LHCN-M2 (cell line): ENCODE measurements at places on chromosomes 2 and 18. TPM values are rescaled to one million over a fixed set of nuclear protein-coding genes. Genes with fewer than 3 reads are reported as not detected.
A peak's percentile ranks its signal among the peaks of the same experiment; 100 is the strongest.

DNA sequence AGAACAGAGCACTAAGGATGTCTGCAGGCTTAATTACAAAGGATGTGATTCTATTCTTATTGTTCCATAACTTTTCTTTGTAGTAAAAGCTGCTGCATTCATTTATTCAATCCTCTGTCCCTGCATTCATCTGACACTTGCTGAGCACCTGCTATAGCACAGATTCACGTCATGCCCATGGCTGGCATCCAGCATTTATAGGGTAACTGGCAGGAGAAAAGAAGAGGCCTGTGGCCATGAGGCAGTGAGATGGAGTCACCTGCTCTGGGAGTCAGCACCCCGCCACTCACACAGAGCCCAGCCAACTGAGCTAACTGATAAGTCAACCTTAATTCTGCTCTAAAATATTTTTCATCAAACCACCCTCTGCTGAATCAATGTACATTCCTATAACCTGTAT lies 18.3 kb upstream of the CDC42EP3 start:
- no peak for DNase-seq

GRCh38 chr2:75577280-75577679 lies 16.5 kb upstream of the EVA1A start:
- DNase-seq = no peak

GRCh38 chr2:170821531-170822289 lies 5.0 kb downstream of the GAD1 start:
- DNase-seq = no peak

Gene CIB4
- not detected in 2 replicates for total RNA-seq

Gene CNTNAP5
- total RNA-seq = not detected in 2 replicates

Gene GNAL
- total RNA-seq = 0.17 and 0.58 TPM in 2 replicates

Gene SLC5A7
- not detected in 2 replicates for total RNA-seq

- DNase-seq = no peak
Measured at GRCh38 chr2:222798528-222798927, 62.3 kb upstream of the ACSL3 start.

- peak; percentile 78 for DNase-seq
Measured at GRCh38 chr18:60044290-60045006, 144.7 kb downstream of the PMAIP1 start.

Gene RNF144A
- total RNA-seq = 0.06 TPM in 2 replicates

GRCh38 chr2:218398437-218399390 lies 954 bp upstream of the CTDSP1 start:
- peak; percentile 37 for DNase-seq

GRCh38 chr2:163703386-163703785 lies 32.4 kb downstream of the FIGN start:
- DNase-seq = no peak

- DNase-seq = no peak
Measured at GRCh38 chr18:26909599-26910290, 44.2 kb upstream of the AQP4 start.

- DNase-seq = no peak
Measured at GRCh38 chr2:74816540-74817303, 17.2 kb upstream of the HK2 start.

Gene GALNT3
- 1.5 and 2.6 TPM in 2 replicates for total RNA-seq

Gene SLC25A52
- total RNA-seq = not detected in 2 replicates

- no peak for DNase-seq
Measured at GRCh38 chr2:86400321-86400720, 40.9 kb upstream of the KDM3A start.

DNA sequence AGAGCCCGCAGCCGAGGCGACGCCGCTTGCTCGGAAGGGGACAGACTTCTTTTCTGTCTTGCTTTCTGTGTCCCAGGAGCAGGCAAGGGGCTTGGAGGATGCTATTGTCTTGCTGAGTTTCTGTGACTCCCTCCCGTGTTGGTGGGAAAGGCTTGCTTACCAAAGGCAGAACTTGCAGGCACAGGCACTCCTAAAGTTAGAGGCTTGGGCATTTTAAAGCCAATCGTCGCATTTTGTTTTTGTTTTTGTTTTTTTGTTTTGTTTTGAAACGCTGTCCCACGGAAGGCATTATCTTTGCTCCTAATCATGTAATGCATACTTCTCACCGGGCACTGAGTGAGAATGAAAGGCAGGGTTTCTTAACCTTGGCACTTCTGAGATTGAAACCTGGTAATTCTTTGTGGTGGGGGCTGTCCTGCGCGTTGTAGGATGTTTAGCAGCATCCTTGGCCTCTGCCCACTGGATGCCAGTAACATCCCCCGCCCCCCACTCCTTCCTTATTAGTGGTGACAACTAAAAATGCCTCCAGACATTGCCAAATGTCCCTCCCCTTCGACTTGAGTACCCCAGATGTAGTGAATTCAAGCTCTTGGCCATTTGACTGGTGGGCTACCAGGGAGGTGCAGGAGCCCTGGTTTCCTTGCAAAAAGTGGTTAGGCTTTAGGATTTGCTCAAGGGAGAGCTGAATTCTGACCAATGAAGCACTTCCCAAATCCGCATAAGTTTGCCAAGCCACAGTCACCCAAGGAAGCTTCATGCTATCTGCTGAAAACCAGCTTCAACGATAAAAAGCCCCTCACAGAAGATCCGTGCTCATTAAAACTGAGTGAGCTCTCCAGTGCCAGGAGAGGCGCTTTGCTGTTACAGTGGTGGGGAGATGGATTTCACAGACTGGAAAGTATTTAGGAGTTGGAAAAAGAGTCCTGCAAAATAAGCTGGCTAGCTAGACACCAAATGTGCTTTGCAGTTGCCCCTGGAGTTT lies 1.2 kb downstream of the ANTXR1 start:
- DNase-seq = peak; percentile 67

GRCh38 chr18:45040879-45041278 lies 360.2 kb downstream of the SETBP1 start:
- no peak for DNase-seq

- DNase-seq = no peak
Measured at GRCh38 chr2:39188960-39189494, 54.7 kb downstream of the CDKL4 start.

Gene CD8B2
- not detected in 2 replicates for total RNA-seq

DNA sequence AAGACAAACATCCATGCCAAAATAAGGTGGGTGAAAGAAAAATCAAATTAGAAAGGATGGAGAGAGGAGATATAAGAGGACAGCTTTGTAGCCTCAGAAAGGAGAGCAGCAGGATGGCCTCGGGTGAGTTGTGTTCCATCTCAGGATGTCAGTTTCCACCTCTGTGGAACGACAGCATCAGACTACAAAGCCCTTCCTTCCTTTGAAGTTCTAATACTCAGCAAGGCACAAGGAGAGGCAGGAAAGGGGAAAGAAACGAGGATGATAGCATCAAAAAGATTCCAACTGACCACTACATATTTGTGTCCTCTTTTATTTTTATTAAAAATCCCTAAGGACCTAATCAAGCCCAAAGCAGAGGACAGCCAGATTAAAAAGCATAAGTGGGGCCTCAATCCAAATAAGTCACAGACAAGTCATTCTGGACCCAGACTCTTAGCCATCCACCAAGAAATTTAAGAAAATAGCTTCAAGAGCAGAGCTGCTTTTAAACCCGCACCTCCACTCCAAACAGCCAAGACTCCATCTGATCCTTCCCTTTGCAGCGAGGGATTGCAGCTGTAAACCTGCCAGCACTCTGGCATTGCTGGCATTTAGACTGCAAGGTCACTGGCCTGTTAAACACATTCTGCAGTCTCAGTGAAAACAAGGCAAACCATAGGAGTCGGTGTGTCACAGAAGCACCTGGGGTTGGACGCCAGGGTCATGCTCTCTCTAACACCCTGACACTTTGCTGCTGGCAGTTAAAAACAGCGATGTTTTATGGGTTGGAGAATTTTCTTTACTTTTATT lies 314.5 kb upstream of the CHAC2 start:
- no peak for DNase-seq

Gene CFC1
- not detected in 2 replicates for total RNA-seq

GRCh38 chr2:232124309-232124708 lies 162.8 kb downstream of the DIS3L2 start:
- no peak for DNase-seq

DNA sequence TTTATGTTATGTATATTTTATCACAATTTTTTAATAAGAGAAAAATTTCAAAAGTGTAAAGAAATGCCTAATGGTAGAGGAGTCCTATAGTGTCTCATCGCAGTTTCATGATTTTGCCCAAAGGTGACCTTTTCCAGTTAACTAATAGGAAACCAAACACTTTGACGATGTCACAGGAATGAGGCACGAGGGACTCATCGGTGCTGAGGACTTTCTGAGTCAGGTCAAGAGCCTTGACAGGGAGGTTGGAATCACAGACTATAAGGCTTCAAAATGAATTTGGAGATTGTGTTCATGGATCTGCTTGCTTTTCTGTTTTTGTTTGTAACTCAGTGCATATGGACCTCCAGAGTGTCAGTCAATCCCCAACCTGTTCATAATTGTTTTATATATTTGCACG lies 15.1 kb upstream of the RTTN start:
- DNase-seq = no peak

- DNase-seq = no peak
Measured at GRCh38 chr18:58183226-58183625, 139.2 kb downstream of the NEDD4L start.

DNA sequence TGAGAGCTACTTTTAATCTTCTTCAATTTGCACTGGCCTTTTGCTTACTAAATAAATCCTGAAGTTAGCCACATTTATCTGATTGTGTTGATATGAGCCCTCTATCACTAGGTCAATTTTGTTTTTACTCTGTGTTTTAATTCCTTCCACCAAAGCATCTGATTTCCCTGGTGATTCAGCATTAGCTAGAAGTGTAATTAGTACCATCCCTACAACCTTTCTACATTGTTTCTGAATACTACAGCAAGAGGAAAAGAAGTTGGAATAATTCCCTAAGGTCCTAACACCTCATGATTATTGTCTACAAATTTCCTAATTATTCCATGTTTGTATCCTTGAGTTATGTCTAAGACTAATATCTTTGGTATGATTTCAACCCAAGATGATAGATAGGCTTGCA lies 1093.6 kb downstream of the SUCLG1 start:
- peak; percentile 19 for DNase-seq

DNA sequence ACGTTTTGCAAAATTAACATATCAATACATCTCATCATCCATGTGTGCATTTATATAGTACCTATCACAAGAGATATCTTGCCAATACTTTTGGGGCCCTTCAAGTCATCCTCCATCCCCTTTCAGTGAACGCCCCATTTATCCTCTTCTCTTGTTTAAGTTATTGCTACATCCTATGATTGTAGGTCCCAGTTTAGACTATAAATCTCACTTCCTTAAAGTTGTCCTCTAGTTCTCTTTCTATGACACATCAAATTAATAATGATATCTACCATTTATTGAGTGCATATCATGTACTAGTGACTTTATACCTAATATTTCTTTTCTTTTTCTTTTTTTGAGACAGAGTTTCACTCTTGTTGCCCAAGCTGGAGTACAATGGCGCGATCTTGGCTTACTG lies 28.8 kb upstream of the FBXO11 start:
- no peak for DNase-seq

Gene SMIM21
- not detected in 2 replicates for total RNA-seq

DNA sequence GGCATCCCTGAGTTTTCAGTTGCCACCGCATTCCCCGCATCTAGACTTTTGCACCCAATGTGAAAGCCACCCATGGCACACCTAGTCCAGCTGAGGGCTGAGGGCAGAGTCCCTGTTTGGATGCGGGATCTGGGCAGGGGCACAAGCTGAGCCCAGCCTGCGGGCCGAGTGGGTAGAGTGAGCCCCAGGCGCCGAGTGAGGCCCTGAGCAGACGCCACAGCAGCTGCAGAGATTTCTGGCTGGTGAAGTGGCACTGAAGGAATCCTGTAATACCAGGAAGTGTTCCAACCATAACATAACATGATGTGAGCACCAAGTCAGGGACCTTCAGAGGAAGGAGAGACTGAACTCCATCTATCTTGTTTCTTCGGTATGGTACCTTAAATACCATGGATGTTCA lies 27.7 kb upstream of the FRZB start:
- DNase-seq = peak; percentile 84

Gene ASXL3
- total RNA-seq = under 0.01 TPM in 1 of 2 replicates, not detected in the other

- no peak for DNase-seq
Measured at GRCh38 chr2:212540341-212540740, 1.7 kb upstream of the ERBB4 start.

Gene HOXD1
- total RNA-seq = not detected in 2 replicates

Gene DSC2
- not detected in 2 replicates for total RNA-seq

GRCh38 chr2:206981739-206982340 lies 42.5 kb downstream of the CPO start:
- peak; percentile 69 for DNase-seq

- peak; percentile 40 for DNase-seq
Measured at GRCh38 chr2:217849154-217849975, 153.4 kb downstream of the TNS1 start.

- peak; percentile 66 for DNase-seq
Measured at GRCh38 chr2:145184741-145185651, 665.1 kb upstream of the ZEB2 start.

DNA sequence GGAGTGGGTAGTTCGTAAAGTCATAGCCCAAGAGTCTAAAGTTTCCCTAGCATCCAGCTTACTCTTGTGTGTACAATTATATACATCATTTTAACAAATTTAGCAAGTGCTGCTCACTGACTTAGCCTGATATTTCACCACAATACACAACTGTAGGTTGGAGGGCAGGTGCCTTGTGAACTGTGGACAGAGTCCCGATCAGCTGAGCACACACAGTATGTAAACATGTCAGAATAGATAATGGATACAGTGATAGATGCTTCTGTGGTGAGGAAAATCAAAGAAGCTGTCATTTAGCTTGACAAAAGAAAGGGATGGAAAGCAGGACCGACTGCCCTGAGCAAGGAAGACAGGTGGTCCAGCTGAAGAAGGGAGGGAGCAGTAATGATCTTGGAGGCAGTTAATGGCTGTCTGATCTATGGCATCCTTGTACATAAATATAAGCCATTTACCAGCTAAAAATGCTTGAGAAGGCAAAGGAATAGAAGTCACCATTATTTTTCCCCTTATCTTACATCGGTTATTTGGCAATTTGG lies 372.8 kb upstream of the UBE2E3 start:
- no peak for DNase-seq

DNA sequence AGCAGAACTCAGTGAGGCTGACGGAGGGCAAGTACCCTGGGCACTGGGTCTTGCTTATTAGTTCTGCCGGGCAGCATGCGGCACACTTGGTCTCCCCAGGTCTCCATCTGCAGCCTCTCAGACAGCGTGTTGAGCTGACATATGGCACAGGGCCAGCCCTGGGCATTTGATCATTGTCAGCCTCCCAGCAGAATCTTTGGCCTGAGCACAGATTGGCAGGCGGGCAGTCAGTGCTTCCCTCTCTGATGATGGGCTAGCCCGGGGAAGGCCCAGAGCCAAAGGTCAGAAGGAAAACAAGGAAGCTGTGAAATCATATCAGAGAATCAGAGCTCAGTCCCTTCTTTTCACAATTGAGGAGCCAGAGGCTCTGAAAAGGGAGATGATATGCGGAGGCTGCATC lies 150.1 kb upstream of the LRRTM1 start:
- DNase-seq = no peak

Gene CD28
- 0.52 and 0.64 TPM in 2 replicates for total RNA-seq

- peak; percentile 75 for DNase-seq
Measured at GRCh38 chr18:58043491-58044369, at the start of gene NEDD4L. NEDD4L (plus strand) TSS chr18:58044226; CDS start chr18:58044661, 435 bp downstream.

DNA sequence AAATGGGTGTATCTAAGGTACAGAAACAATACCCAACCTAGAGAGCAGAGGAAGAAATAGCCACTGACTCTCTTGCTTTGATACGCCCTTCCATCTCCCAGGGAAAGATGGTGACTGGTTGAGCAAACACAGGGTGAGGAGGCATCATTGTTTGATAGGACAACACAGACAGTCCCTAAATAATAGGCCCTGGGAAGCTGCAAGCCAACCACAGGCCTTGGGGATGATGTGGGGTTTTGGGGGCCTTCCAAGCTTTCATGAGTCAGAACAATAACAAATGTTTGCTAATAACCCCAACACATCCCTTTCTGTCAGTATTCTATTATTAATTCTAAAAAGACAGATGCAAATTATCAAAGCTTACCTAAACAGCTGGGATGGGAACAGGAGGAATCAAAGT lies 9.8 kb downstream of the LGALSL start:
- DNase-seq = peak; percentile 80
